Esophagus squamous epithelium (tissue), 5 donors: ENCODE measurements at places on chromosomes 2 and 18.

DNA sequence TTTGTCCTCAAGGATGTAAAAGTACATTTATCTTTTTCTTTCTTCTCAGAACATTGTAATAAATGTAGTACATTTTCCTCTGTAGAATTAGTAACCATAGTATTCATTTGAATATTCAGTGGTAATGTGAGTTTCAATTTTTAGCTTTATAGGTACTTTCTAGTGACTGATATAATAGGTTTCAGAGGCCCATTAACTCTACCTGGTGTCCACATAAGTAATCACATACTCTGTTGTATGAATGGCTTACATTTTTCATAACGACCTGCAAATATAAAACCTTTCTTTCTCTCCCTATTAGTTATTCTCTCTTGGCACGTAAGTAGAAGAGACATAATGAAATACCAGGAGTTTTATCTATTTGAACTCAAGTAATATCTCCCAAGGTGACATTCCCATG lies 1017.6 kb downstream of the DPP10 start:
- no peak for DNase-seq

- no peak for DNase-seq
Observed at GRCh38 chr18:34990597-34990996, 50.6 kb upstream of the MAPRE2 start.

DNA sequence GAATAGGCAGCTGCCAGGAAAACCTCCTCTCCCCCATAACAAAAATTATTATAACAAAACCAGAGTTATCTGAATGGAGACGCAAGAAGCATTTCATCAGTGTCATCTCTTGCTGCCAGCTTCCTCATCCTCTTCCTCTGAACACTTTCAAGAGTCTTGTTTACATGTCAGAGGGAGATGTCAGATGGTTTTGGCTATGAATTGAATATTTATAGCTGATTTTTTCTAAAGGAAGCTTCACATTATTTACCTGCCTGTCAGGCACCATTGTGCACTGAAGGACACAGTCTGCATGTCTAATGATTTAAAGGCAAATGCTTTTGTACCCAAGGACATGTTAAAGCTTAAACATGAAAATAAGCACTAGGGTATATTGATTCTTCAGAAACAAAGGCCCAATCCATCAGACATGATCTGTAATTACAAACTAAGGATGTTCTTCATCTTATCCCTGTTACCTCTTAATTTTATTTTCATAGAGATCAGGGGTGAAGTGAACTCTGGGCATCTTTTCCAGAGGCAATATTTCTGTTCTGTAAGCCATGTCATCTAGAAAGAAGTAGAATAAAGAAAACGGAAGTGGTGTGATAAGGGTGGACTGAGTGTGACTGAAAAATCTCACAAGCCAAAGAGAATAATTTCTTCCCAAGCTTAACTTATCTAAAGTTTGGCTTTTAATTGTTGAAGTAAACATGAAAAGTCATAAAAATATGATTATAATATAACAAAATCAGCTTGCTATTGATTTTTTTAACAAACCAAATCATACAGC lies 168.7 kb downstream of the ANKRD44 start:
- no peak for DNase-seq

DNA sequence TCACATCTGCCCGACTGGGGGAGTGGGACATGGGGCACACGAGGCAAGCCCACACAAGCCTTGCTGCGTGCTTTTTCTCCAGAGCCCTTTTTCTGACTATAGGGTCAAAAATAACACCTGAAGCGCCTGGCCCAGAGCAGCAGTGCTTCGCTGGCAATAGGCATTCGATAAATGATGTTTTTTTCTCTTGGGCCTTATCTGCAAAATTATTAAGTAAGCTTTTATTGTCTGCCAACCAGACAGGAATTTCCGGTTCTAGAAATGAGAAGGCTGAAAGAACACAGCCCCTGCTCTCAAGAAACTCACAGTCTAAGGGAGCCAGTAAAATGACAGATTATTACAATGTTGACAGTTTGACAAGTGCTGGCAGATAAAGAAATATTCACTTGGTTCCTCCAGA lies 2.7 kb upstream of the TMBIM1 start:
- DNase-seq, result no peak

DNA sequence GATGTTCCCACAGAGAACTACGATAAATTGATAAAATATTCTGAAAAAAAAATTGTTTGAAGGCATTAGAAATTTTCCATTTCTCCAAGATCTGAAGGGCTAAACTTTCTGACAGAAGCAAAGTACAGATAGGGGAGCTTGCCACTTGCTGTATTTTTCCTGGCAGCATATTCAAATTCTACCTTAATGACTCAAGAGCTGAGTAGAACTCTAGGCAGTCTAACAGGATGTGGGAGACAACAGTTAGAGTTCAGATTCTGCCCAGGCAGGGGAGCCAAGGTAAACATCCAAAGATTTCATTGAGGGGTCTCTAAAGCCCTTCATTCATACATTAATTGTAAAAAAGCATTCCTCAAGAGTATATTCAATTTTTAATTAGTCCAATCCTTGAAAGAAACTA lies 46.0 kb upstream of the RIT2 start:
- no peak for DNase-seq

- DNase-seq, result no peak
Observed at GRCh38 chr2:206176121-206176520, 16.4 kb downstream of the EEF1B2 start.

GRCh38 chr2:195559431-195559914 lies 97.6 kb upstream of the SLC39A10 start:
- no peak for DNase-seq

GRCh38 chr2:218988650-218989049 lies 3.7 kb upstream of the FEV start:
- no peak for DNase-seq

GRCh38 chr2:179344280-179344964 lies 79.8 kb upstream of the SESTD1 start:
- no peak for DNase-seq

DNA sequence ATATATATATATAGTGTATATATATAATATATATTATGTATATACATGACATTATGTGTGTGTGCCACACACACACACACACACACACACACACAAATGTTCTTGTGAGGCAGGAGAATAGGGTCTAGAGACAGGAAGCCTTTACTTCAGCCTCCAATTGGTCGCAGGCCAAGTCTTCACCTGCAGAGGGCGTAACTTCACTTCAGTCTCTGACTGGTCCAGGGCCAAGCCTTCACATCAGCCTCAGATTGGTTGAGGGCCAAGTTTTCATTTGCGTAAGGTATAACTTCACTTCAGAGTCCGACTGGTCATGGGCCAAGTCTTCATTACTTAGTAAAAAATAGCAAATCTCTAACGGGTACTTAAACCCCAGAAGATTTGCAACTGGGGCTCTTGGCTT lies 13.2 kb upstream of the SS18 start:
- no peak for DNase-seq

DNA sequence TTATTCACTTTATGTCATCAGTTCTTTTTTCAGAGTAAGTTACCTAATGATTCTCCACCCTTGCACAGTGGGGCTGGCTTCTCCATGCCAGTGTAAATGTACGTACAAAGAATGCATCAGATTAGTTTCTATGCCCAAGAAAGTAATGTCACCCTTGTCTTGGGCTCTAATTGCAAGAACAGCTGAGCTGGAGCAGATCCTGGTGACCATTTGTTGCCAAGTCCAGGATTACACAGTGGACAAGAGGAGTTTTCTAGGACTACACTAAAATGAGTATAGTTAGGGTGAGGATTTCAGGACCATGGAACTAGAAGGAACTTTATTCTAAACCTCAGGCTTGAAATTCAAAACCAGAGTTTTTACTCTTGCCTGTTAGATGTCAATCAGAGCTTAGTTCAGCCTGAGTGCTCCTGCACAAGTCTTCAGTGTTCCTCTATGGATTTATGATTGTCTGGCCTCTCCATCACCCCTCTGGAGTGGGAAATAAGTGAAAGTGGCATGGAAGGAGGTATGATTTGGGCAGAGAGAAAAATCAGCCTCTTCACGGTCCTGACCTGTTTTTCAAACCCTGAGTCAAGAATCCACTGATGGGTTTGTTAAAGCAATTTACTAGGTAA lies 29.8 kb downstream of the PCBP1 start:
- DNase-seq, result no peak

DNA sequence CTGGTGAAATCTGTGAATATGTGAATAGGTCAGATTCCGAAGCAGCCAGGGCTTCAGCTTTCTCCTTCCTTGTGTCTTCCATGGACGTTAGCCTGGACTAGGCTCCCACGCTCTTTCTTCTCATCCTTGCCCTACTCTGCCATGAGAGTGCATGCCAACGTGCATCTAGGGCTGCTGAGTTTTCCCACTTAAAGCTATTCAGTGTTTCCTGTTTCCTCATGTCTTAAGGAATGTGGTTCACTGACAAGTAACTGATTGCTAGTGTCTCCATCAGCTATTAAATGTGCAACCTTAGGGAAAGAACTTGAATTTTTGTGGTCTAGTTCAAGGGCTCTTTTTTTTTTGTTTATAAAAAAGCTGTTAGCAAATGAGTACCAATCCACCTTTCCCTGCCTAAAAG lies 642.3 kb upstream of the LINC00305 start:
- DNase-seq, result no peak

DNA sequence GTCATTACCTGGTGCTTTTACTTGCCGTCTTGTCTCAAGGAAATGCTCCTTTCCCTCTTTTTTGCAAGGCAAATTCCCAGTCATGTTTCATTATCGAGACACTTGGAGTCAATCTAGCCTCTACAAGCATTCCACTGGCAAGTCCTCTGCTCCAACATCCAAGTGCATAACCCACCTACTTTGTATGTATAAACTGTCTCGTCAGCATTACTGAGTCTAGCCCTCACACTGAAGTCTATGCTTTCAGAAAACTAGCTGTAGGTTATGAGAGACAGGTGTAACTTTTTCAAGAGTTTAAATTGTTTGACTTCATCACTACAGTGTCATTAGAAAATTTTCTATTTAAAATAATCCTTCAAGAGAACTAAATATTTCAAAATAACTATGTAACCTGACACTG lies 319.2 kb downstream of the NBAS start:
- no peak for DNase-seq

GRCh38 chr18:61653823-61654551 lies 238.8 kb downstream of the RNF152 start:
- DNase-seq, result no peak

GRCh38 chr2:127570282-127571250 lies 35.1 kb downstream of the MYO7B start:
- DNase-seq, result no peak

DNA sequence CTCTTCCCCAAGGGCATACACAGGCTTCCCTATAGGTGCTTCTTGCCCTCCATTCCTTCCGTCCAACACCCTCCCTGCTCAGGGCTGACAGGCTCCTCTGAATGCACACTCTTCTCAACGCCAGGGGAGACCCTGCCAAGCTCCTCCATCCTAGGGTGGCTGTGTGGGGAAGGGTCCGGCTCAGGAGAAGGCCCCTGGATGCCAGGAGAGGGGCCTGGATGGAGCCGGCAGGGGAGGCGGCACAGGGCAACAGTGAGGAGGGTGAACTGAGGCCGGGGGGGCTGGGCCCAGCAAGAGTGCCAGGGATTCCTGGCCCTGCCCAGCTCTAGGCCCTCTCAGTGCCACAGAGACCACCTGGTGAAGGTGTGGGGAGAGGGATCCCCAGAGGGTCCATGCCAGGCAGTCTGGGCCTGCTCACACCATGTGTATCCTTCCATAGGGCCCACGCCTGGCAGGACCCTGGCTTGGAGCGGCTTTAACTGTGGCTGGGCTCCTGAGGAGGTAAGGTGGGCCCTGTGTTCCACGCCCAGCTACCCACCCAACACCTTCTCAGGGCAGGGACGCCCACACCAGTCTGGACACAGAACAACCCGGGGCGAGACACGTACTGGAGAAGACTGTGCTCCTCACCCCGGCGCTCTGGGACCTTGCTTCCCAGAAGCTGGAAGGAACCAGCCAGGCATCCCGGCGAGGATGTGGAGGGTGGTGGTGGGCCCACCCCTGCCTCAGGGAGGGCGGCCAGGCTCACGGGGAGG lies 26.6 kb downstream of the HS6ST1 start:
- no peak for DNase-seq

DNA sequence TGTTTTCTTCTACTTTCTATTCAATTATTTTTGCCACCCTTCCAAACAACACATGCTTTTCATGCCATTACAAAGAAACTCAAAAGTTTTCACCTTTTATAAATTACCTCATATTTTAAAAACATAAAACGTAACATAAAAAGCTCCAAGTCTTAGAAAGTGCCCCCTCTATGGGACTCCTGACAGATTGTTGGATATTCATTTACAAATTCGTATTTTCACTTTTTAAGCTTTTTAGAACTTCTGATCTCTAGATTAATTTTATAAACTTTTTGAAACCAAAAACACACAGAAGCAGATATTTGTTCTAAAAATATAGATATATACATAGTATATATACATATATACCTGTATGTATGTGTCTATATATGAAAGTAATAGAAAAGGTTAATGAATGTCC lies 1.5 kb downstream of the COL5A2 start:
- no peak for DNase-seq
